ENCODE measurements at places on chromosomes 3 and 15.

GRCh38 chr15:66743703-66744536, 41.9 kb downstream of the SMAD6 start:
- DNase-seq: no peak
- no peaks in the 10 kb centered on the region for H3K27me3 ChIP-seq
- H3K27ac ChIP-seq: peak overlapping the region; percentile 79
- peaks cover 6% of the 10 kb centered on the region for H3K4me1 ChIP-seq
- no peak overlapping the region for H3K4me3 ChIP-seq

DNA sequence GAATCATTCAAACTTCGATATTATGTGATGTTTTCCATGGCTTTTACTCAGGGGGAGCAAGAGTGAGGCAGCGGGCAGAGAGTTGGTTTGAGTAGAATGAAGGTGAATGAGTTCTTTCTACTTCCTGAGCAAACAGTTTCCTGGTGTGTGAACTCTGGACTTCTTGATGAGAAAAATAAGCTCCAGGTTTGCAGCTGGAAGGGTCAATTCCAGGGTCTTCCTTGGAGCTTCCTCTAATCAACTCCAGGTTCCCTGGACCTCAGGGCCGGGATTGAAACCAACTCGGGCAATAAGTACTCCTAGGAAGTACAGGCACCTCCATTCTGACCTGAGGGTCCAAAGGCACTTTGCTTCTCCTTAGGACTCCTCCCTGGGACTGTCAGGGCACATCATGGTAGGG, 243.6 kb upstream of the ONECUT1 start:
- H3K27me3 ChIP-seq: no peaks in the 10 kb centered on the region
- no peaks in the 10 kb centered on the region for H3K36me3 ChIP-seq
- no peak for DNase-seq
- no peak overlapping the region for H3K27ac ChIP-seq

- DNase-seq: no peak
- no peak overlapping the region for H3K4me3 ChIP-seq
- no peaks in the 10 kb centered on the region for H3K36me3 ChIP-seq
- no peaks in the 10 kb centered on the region for H3K27me3 ChIP-seq
- H3K27ac ChIP-seq: no peak overlapping the region
These were observed 39.6 kb downstream of the TGM4 start for GRCh38 chr3:44913868-44914468.

- no peaks in the 10 kb centered on the region for H3K36me3 ChIP-seq
- no peak overlapping the region for H3K4me3 ChIP-seq
- H3K4me1 ChIP-seq: peaks cover 11% of the 10 kb centered on the region
- H3K27ac ChIP-seq: no peak overlapping the region
- no peak for DNase-seq
These were observed 67.7 kb downstream of the LDHAL6B start for GRCh38 chr15:59274126-59274970.

DNA sequence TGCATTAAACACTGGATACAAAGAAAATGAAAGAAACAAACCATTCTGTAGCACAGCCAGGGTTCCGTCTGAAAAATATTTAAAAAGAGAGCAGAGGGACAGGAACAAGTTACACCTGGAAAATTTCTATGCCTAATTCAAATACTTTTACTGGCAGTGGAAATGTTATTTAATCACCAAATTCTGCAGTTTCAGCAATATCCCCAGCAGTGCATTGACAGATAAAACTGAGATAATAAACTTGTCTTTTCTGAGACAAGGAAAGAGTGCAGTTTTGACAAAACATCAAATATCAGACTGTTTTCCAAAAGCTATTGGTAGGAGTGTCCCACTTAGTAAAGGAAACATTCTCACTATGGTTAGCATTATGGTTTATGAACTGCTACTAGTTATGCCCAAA, 173.4 kb upstream of the FAM3D start:
- no peaks in the 10 kb centered on the region for H3K4me1 ChIP-seq
- no peak overlapping the region for H3K27ac ChIP-seq
- H3K4me3 ChIP-seq: no peak overlapping the region
- no peak for DNase-seq

DNA sequence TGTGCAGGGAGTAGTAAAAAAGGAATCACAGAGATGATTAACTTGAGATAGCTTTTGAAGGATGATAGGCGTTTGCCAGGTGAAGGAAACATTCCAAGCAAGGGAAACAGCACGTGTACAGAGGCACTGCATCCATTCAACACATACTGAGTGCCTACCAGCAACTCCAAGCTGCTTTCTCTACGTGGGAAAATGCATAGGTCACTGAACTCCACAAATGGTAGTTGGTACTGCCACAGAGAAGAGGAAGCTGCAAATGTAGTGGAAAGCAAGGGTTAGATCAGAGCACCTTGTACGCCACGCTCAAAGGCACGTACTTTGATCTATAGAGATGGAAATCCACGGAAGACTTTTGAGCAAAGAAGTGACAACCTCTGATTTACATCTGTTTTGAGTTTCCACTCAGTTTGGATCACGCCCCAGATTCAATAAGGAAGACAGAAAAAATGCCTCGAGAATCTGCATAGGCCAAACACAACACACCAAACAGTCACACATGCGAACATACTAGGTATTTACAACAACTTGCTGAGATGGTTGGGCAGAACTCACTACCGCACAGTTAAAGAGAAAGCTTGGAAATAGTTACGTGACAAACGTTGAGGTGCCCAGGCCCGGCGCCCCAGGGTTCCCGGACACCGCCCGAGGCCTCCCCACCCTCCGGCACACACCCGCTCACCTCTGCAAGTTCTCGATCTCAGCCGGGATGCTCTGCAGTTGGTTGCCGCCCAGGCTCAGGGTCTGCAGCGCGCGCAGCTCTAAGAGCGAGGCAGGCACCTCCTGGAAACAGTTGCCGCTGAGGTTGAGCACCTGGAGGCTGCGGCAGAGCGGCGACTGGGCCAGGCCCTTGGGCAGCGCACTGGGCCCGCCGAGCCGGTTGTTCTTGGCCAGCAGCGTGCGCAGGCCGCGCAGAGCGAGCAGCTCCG, 826 bp downstream of the LRRC58 start:
- no peaks in the 10 kb centered on the region for H3K27me3 ChIP-seq
- H3K4me3 ChIP-seq: peak overlapping the region; percentile 98
- no peaks in the 10 kb centered on the region for H3K36me3 ChIP-seq
- H3K4me1 ChIP-seq: no peaks in the 10 kb centered on the region

DNA sequence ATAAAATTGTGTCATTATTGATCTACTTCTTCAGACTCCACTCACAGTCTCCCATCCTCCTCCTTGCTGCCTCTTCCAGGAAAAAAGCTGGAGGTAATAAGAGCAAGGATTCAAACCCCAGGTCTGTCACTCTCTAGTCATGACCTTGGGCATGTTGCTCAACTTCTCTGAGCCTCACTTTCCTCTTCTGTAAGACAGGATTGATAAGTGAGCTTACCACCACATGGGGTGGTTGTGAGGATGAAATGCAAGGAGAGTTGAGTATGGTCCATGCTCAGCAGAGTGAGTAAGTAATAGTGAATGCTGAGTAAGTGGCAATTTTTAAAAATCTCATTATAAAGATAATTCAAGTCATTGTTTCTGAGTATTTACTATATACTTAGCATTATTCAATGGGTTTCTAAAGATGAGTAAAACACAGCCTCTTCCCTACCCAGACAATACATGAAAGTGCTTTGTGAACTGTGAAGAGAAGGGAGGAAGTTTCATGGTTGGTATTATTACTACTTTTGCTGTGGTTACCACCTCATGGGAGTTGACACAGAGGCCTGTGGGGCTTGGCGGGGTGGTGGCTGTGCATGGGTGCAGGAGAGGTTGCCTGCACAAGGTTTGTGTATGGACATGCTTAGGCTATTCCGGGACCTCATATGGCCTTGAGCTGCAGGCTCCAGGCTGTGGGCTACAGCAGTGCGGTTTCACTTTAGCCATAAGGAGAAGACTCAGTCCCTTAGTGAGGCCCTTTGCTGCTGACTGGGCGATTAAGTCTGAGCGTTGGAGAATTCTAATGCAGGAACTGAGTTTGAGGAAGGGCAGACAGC, 30.0 kb downstream of the SLC6A11 start:
- H3K27ac ChIP-seq: no peak overlapping the region
- no peaks in the 10 kb centered on the region for H3K36me3 ChIP-seq
- H3K27me3 ChIP-seq: no peaks in the 10 kb centered on the region

- no peak overlapping the region for H3K4me3 ChIP-seq
- H3K36me3 ChIP-seq: no peaks in the 10 kb centered on the region
- peak; percentile 70 for DNase-seq
These were observed 84.0 kb upstream of the PXYLP1 start for GRCh38 chr3:141147657-141148056.

DNA sequence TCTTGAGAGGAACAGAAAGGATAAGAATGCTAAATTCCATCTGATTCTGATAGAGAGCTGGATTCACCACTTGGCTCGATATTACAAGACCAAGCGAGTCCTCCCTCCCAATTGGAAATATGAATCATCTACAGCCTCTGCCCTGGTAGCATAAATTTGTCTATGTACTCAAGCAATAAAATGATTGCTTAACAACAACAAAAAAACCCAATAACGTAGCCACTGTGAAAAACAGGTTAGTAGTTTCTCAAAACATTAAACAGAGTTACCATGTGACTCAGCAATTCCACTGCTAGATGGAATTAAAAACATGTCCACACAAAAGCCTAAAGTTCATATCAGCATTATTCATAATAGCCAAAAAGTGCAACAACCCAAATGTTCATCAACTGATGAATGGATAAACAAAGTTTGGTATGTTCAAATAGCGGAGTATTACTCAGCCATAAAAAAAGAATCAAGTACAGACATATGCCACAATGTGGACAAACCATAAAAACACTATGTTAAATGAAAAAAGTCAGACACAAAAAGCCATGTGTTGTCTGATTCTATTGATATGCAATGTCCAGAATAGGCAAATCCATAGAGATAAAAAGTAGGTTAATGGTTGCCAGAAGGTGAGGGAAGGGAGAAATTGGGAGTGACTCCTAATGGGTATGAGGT, 16.8 kb downstream of the BCL2L10 start:
- H3K4me1 ChIP-seq: peaks cover 8% of the 10 kb centered on the region
- no peak for DNase-seq

DNA sequence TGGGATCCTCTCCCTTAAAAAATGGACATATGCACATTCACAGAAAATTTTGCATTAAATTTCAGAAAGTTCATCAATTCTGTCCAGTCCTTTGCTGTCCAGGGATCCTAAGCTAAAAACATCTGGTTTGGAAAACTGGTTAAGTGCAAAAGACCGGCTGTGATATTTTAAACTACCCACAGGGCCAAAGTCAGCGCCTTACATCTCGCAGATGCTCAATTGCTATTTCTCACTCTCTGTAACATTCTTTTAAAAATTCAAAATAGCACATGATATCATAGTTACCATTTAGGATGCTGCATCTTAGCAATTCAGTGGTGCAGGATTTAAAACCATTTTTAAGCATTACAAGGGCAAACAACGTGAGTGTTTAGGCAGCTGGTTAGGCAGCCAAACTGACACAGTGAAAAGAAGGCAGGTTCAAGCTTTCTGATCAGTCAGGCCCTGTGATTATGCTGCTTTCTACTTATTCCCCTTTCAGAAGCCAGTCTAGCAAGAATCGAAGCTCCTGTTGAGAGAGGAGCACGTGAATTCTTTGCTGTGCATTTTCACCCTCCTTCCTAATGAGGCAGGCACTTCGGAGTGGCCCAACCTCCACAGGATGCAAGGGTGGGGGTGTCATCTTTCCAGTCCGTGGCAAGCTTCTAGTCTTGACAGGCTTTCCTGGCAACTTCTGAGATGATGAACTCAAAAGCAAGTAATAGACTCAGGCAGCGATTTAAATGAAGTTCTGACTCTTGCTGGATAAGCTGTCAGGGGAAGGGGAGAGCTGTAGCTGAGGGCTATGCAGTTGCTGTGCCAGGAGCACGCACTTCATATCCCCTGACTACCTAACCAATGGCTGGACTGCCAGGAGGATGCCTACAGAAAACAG, 8.8 kb downstream of the PRICKLE2 start:
- no peaks in the 10 kb centered on the region for H3K36me3 ChIP-seq
- H3K4me1 ChIP-seq: peaks cover 26% of the 10 kb centered on the region
- H3K27me3 ChIP-seq: no peaks in the 10 kb centered on the region
- H3K4me3 ChIP-seq: no peak overlapping the region

GRCh38 chr3:39448506-39449233, 18.8 kb upstream of the MOBP start:
- H3K4me1 ChIP-seq: no peaks in the 10 kb centered on the region
- H3K27me3 ChIP-seq: no peaks in the 10 kb centered on the region
- DNase-seq: no peak
- H3K27ac ChIP-seq: no peak overlapping the region

GRCh38 chr3:125512135-125512920, 7.7 kb downstream of the SNX4 start:
- no peak overlapping the region for H3K27ac ChIP-seq
- H3K4me3 ChIP-seq: no peak overlapping the region
- no peaks in the 10 kb centered on the region for H3K4me1 ChIP-seq
- DNase-seq: no peak
- H3K36me3 ChIP-seq: no peaks in the 10 kb centered on the region
- H3K27me3 ChIP-seq: no peaks in the 10 kb centered on the region
